ENCODE measurements at places on chromosomes 5 and 9. TPM values are rescaled to one million over a fixed set of nuclear protein-coding genes. Genes with fewer than 3 reads are reported as not detected.

The RASEF gene
- 43.9 TPM for total RNA-seq

The PFN3 gene
- total RNA-seq = not detected

The SPATA31D4 gene
- not detected for total RNA-seq

The KCNN2 gene
- not detected for total RNA-seq

The SLC4A9 gene
- total RNA-seq = 0.29 TPM

The SH2D3C gene
- total RNA-seq = 24.9 TPM

The MAP1B gene
- total RNA-seq = 54.5 TPM

The GPSM1 gene
- total RNA-seq = 12.5 TPM
